ENCODE measurements at places on chromosomes 12 and 14.

DNA sequence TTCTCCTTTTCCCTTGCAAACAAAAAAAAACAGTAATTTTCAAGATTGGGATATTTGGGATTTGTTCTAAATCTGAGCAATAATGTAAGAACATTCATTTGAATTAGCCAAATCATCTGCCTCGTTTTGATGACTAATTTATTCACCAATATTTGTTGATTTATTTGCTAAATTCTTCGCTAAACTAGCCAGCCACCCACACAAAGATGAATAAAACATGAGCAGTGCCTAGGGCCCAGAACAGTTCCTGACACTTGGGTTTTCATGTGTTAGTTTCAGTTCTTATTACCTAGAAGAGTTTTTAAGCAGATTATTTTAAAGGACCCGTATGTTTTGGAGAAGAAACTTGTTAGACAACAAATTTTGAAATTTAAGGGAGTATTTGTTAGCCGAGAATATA, 1.4 kb downstream of the ETNK1 start:
- DNase-seq = peak; percentile 7

- DNase-seq = no peak
Measured at GRCh38 chr14:37168721-37169120, 3.7 kb downstream of the SLC25A21 start.

DNA sequence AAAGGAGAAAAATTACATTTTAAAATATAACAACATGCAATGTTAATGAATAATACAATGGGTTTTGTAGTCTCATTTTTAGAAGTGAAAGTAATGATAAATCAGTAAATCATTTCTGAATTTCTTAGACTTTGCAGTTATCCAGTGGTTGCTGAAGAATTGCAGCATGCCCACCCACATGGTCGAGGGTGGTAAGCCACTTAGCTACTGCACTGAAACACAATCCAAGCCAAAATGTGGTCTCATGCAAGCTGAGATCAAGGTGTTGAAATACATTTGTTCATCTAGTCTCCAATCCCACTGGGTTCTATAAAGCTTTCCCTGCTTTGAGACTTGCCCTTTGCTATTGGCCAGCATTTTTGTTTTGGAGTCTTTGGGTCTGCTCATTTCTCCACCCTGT, 247.9 kb downstream of the NELL2 start:
- peak; percentile 8 for DNase-seq

DNA sequence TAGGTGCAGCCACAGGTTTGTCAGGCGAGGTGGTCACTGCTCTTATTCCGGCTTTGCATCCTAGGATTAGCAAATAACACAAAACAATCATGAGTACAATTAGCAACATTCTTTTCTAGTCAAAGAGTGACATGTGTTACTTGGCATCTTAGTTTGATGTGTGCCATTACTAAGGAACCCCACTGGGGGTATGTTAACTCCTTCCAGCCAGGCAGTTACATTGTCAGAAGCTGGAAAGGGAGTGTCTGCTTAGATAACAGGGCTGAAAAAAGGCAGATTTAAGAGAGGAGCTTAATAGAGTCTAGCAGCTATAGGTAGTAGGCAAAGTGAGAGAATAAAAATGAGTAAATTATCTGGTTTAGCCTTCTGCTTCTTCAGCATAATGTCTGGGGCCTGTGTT, 30.5 kb upstream of the METAP2 start:
- DNase-seq = no peak

DNA sequence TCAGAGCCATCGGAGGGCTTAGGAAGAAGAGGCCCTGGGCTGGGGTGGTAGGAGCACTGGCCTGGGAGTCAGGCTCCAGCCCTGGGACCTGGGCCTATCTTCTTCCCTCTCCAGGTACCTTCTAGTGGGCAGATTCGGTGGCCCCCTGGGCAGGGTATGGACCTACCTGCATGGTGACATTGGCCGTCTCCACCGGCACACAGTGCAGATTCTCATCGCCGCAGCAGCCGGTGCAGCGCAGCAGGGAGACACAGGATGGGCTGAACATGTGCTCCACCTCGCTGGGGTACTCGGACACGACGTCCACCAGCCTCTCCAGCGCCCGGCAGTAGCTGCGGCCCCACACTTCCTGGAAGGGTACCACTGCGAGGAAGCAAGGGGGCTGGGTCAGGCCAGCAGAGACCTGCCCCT, 6.2 kb downstream of the PGF start:
- DNase-seq = no peak

DNA sequence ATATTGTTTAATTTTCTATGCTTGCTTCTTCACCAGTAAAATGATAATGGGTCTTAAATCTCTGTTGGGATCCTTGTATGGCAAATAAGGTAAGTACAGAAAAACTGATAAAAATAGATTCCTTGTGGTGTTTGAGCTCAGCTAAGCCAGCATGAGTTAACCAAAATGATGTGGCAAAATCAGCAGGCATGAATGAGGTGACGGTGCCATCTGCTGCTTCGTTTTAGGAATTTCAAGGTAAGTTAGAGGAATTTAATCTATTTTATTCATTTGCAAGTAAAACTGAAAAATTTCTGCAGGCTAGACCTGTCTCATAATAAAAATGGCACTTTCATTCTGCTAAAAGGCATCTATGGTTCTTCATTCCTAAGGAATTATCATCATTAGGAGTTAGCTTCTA, 10.0 kb upstream of the CLEC7A start:
- peak; percentile 58 for DNase-seq

DNA sequence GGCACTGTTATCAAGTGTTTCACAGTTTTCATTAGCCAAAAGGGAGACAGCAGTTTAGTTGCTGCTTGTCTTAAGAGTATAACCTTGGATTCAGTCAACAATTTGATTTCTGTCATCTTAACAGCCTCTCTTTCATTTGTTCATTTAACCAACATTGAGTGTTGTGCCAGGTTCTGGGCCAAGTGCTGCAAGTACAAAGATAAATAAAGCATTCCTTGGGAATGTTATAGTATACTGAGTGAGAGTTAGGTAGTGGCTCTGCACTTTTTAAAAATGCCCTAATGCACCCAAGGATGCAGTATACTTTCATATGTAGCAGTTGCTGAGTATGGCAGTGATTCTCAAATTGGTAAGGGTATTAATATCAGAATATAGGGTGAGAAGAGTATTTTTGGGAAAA, 15.4 kb downstream of the APAF1 start:
- DNase-seq = no peak

GRCh38 chr14:82230748-82231147, 697.1 kb upstream of the SEL1L start:
- DNase-seq = no peak

- peak; percentile 3 for DNase-seq
Measured at GRCh38 chr12:109606320-109607028, 32.9 kb downstream of the MVK start.

DNA sequence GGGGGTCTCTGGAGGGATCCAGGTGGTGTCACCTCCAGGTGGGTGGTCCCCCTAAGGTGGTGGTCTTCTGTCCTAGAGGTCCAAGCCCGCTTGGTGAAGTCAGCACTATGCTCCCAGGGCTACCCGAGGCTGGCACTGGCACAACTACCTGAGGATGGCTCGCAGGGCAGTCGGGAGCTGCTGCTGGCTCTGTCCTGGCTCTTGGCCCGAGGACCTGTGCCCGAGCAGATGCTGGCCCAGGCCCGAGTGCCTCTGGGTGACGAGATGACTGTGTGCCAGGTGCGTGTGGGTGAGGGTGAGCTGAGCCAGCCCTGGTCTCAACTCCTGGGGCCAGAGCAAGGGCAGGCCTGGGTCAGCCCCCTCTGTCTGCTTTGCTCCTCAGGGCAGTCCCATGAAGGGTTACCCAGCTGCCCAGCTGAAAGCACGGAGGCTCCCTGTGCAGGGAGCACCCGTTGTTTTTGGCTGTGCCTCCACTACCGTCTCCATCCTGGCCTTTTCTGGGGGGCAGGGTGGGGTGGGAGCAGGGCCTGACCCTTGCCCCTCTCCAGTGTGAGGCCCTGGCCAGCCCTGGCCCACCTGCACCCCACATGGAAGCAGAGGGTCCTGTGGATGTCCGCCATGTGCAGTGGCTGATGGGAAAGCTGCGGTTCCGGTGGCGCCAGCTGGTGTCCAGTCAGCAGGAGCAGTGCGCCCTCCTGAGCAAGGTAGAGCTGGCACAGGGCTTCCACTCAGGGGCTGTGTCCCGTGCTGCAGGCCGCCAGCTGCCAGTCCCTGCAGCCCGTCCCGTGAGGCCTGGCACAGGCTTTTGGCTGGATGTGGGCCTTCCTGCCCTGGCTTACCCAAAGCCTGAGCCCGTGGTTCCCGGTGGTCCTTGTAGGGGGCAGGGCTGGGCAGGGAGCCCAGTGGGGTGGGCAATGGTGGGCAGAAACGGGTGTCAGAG, 1.3 kb downstream of the TEDC1 start:
- DNase-seq = no peak

GRCh38 chr14:105507247-105507646, 16.2 kb downstream of the TEDC1 start:
- DNase-seq = no peak

- DNase-seq = peak; percentile 84
Measured at GRCh38 chr12:127677537-127678131, 589.3 kb upstream of the TMEM132C start.

DNA sequence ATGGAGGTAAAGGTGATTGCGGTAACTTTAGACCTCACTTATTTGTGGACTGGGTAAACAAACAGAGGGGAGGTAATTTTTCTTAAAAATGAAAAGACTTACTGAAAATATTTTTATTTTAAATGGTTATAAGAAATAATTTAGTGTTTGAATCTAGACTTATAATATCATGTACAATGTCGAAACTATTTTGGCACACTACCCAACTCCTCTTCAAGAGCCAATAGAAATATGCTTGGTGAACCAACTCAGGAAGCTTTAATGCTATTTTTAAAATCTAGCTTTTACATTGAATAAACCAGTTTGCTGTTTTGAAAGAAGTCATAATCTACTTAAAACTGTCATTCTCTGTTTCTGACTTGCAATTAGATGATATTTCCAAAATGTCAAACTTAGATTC, 175.8 kb upstream of the NPAS3 start:
- DNase-seq = peak; percentile 59

DNA sequence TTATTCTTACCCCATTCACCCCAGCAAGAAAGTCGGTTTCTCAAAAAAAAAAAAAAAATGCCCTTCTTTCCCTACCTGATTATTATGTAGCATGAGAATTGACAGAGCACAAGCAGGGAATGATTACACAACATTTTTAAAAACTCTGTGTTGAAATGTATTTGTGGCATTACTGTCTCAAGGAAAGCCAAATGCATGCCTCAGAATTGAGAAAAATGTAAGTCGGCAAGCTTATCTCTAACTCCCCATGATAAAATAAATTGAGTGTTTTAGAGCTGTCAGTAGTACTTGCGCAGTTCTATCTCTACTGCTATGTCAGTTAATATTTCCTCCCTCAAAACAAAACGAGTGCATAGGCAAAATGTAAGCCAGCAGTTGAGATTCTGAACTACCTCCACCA, 25.7 kb downstream of the ANO4 start:
- DNase-seq = no peak

DNA sequence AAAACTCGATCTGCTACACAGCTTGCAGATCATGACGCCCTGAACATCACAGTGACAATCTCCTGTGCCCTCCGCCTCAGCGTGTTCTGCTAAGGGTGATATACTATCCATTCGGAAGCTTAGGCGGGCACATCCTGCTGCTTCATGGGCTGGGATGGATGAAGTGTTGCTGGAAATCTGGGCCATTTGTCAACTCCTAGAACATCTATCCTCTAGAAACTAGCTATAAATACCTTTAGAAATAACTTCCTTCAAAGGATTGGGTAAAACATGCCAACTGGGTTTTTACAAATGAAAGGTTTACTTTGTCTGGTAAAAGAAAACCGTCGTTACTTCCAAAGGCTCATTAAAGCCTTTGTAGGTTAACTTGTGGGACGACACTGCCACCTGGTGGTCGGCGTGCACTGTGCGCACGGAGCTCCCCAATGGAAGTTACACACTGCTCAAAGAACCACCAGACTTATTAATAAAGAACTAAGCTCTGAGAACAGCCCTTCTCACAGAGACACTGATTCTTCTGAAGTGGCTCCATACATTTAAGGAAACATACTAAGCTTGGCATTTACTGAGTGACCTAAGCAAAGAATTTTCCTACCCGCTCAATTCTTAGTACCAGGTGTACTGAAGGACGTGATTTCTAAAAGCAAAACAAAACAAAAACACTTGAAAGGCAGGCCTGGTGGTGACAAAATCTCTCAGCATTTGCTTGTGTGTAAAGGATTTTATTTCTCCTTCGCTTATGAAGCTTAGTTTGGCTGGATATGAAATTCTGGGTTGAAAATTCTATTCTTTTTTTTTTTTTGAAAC, 21.6 kb upstream of the CACNA2D4 start:
- peak; percentile 69 for DNase-seq

- DNase-seq = no peak
Measured at GRCh38 chr14:102485693-102486512, 23.7 kb downstream of the ANKRD9 start.

GRCh38 chr14:98684468-98684867, 587.5 kb downstream of the BCL11B start:
- no peak for DNase-seq

- DNase-seq = peak; percentile 67
Measured at GRCh38 chr12:85872497-85873091, 1.5 kb upstream of the NTS start.

DNA sequence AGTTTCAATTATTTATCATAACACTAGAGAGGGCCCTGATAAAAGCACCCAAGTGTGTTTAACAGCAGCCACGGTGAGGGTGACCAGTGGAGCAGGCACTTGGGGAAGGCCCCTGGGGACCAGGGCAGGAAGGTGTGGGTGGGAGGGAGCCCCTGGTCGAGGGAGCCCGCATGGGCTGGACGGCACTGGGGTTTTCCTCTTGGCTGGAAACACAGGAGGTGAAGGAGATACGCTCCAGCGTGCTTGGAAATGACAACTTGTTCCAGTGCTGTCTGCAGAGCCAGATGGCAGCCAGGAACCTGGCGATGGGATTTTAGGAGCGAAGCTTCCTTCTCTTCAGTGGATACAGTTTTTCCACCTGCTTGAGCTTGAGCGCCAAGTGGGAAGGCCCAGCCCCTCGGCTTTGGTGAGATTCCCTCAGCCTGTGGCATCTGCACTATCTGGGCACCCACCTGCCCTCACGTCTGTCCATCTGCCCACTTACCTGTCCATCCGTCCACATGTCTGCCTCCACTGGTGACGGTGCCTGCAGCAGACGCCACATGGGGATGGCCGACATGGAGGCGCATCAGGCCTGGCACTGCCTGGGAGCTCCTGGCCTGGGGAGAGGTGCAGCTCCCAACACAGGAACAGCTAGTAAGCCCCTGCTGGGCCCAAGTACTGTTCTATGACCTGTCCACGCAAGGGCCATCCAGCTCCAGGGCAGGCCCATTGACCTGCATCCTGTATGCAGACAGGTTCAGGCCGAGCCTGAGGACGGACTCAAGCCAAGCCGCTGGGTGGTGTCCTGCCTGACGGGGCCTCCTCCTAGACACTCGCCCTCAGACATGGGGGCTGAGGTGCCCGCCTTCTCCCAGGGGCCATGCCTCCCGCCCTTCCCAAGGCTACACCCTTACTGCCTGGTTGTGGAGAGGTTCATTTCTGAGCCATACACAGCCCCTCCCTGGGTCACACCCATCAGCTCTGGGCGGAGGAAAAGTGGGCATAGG, 192.2 kb upstream of the C14orf180 start:
- DNase-seq = no peak

GRCh38 chr14:22225516-22226140, 363.4 kb downstream of the DAD1 start:
- peak; percentile 85 for DNase-seq

GRCh38 chr14:69328765-69329164, 68.8 kb downstream of the GALNT16 start:
- no peak for DNase-seq
